GM18507 (cell line): ENCODE measurements at places on chromosomes 6 and 20.

DNA sequence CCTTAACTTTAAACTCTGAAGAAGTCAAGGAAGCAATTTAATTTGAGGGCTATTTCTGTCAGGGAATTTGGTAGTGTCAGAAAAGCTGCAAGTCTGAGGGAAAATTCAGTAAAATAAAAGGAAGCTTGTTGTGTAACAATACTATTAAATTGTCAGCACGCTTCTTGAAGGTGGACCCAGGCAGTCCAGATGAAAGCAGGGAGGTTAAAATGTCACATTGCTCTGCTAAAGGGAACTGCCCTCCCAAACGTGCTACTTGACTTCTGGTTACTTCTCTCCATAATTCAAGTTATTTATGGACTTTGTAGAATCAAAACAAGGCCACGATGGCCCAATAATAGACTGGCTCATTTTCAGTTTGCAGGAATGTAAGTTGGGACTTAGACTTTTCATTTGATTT is 28.2 kb upstream of the ARMC2 start:
- no peak for DNase-seq

- DNase-seq, result peak; percentile 73
These were observed 24.1 kb downstream of the COX4I2 start for GRCh38 chr20:31661625-31662371.

DNA sequence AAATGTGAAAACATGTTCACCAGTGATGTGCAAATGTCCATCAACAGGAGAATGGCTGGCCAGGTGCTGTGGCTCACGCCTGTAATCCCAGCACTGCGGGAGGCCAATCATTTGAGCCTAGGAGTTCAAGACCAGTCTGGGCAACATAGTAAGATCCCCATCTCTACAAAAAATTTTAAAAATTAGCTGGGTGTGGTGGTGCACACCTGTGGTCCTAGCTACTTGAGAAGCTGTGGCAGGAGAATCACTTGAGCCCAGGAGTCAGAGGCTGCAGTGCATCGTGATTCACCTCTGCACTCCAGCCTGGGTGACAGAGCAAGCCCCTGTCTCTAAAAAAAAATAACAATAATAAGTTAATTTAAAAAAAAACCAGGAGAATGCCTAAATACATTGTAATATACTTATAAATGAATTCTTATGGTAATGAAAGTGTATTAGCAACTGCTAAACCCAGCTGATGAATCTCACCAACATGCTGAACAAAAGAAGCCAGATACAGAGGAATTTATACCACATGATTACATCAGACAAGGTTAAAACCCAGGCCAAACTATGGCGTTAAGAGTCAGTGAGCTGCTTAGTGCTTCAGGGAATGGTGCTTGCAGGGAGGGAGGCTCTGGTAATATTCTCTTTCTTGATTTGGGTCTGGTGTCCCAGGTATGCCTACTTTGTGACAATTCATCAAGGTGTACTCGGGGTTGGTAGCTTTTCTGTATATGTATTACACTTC is 36.4 kb downstream of the RPP40 start:
- no peak for DNase-seq

DNA sequence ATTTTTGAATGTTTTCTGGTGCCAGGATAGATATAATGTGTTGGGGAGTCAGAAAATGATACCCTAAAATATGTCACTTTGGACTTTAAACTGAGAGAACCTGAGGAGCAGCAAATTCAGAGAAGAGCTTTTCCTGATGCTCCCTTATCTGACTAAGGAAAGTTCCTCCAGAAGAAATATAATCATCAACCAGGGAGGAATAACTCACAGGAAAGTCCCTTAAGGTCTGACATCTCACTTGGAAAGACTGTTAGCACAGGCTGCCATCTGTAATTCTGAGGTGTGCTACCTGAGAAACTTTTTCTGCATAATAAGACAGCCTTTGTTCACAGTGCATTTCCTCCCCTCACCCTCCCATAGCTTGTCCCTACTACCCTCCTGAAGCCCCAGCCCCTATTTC is 218.6 kb downstream of the SYNE1 start:
- DNase-seq, result no peak

DNA sequence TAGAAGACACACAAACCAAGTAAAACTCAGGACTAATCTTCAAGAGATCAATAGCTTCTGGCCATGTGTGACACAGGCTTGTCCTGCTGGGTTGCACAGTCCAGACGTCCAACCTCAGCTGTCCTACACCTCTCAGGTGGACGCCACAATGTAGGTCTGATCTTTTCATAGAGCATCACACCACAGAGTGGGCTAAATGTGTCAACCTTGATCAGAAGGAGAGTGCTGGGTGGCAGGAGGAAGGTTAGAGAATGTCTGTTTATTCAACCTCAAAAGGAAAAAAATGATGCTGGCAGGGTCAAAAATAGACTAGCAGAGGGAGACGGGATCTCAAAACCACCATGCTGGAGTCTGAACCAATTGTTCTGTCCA is 41.7 kb downstream of the GFOD1 start:
- DNase-seq, result no peak

GRCh38 chr6:149154261-149154821 is 163.2 kb upstream of the TAB2 start:
- no peak for DNase-seq

DNA sequence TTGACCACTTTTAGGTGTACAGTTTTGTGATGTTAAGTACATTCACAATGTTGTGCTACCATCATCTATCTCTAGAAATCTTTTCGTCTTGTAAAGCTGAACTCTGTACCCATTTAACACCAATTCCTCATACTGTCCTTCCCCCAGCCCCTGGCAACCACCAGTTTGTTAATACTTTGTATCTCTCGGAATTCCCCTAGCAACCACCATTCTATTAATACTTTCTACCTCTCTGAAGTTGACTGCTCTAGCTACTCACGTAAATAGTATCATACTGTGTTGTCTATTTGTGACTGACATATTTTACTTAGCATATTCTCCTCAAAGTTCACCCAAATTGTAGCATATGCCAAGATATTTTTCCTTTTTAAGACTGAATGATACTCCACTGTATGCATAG is 82.3 kb upstream of the CLDN20 start:
- DNase-seq, result no peak
